SK-N-SH (cell line): ENCODE measurements at places on chromosomes 12 and 14. TPM values are rescaled to one million over a fixed set of nuclear protein-coding genes. Genes with fewer than 3 reads are reported as not detected.

ASB8 gene
- polyA plus RNA-seq: 13.8 and 16.9 TPM in 2 replicates

WIF1 gene
- not detected in 2 replicates for polyA plus RNA-seq

FOXA1 gene
- polyA plus RNA-seq: not detected in 2 replicates

SP1 gene
- 12.9 and 18.8 TPM in 2 replicates for polyA plus RNA-seq

DNA sequence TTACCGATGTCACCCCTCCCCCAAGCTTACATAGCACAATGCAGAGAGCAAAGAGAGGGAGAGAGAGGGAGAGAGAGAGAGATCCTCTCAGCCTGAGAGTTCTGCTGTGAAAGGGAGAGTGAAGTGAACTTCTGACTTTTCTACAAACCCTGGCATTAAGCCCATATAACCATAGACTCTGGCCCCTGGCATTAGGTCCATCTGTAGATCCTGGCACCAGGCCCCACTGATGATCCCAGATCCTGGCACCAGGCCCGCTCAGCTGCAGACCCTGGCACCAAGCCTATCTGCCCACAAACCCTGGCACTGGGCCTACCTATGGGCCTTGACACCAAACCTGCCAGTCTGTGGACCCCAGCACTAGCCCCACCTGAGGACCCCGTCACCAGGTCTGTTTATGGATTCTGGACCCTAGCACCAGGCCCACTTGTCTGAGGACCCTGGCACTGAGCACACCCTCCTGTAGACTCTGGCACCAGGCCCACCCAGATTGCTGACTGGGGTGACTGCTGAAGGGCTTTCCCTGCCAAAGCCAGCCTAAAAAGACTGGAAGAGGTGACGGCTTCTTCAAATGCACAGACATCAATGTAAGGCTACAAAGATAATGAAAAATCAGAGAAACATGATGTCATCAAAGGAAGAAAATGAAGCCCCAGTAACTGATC is 14.5 kb upstream of the KRT83 start:
- peaks cover 16% of the 10 kb centered on the region for H3K4me1 ChIP-seq
- no peaks in the 10 kb centered on the region for H3K36me3 ChIP-seq
- no peak overlapping the region for H3K4me3 ChIP-seq
- DNase-seq: peak; percentile 78
- peaks cover 12% of the 10 kb centered on the region for H3K27me3 ChIP-seq
- H3K27ac ChIP-seq: no peak overlapping the region

- no peaks in the 10 kb centered on the region for H3K27me3 ChIP-seq
- no peaks in the 10 kb centered on the region; the same call in 1 of the 2 replicates for H3K4me1 ChIP-seq
- H3K27ac ChIP-seq: no peak overlapping the region
- DNase-seq: no peak
- H3K4me3 ChIP-seq: no peak overlapping the region
- peaks cover 21% of the 10 kb centered on the region for H3K36me3 ChIP-seq
Measured at GRCh38 chr14:31568161-31568560, 7.0 kb downstream of the NUBPL start.

DNA sequence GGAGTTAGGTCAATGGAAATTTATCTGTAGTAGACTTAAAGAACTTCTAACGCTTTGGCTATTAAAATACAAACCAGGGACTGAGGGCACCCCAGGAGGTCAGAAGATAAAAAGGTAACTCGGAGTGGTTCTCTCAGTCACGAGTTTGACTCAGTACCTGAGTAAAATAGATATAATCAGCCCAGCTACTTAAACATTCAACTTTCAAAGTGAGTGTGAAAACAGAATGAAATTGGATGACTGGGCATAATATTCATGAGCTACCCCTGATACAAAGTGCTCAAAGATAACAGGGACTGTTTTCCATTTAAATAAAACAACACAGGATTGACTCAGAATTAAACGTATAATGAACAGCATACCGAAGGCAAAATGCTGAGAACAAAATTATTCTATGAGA is 75.0 kb downstream of the FOXN3 start:
- no peak overlapping the region for H3K4me3 ChIP-seq
- H3K4me1 ChIP-seq: no peaks in the 10 kb centered on the region
- H3K27ac ChIP-seq: no peak overlapping the region
- no peaks in the 10 kb centered on the region for H3K27me3 ChIP-seq
- no peaks in the 10 kb centered on the region for H3K36me3 ChIP-seq
- DNase-seq: no peak

- peaks cover 32% of the 10 kb centered on the region for H3K27me3 ChIP-seq
- no peak for DNase-seq
- no peak overlapping the region for H3K27ac ChIP-seq
- H3K4me1 ChIP-seq: no peaks in the 10 kb centered on the region
Measured at GRCh38 chr12:10737249-10737648, 14.1 kb upstream of the YBX3 start.

DNA sequence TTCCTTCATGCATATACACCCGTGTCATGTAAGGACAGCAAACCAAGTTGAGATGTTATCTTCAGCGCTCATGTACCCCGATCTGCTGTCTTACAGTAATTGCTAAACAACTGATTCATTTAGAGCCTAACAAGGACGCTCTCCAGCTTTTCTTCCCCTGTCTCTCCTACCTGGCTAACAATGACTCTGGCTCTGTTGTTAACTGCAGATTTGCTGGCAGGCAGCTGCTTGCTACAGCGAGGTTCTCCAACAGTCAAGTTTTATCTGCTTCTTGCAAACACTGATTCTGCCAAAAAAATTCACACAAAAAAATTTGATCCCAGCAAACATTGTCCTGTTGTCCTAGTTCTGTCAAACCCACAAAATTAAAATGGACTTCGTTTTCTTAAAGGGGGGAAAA is 101.6 kb downstream of the OTX2 start:
- H3K4me1 ChIP-seq: no peaks in the 10 kb centered on the region
- no peak overlapping the region for H3K4me3 ChIP-seq
- DNase-seq: no peak
- H3K27me3 ChIP-seq: peaks cover 55% of the 10 kb centered on the region; the same call in 1 of the 2 replicates
- no peaks in the 10 kb centered on the region for H3K36me3 ChIP-seq

- H3K27ac ChIP-seq: no peak overlapping the region
- H3K36me3 ChIP-seq: no peaks in the 10 kb centered on the region
- no peaks in the 10 kb centered on the region for H3K4me1 ChIP-seq
- no peak for DNase-seq
- H3K4me3 ChIP-seq: no peak overlapping the region
Measured at GRCh38 chr12:131636266-131636665, 74.6 kb upstream of the SFSWAP start.
